SIG-M5 (cell line): ENCODE measurements at places on chromosomes 6 and 20.

- DNase-seq, result no peak
Measured at GRCh38 chr6:106486236-106486635, 125.7 kb downstream of the CRYBG1 start.

- DNase-seq, result no peak
Measured at GRCh38 chr6:74409447-74409846, 713.4 kb downstream of the CD109 start.

DNA sequence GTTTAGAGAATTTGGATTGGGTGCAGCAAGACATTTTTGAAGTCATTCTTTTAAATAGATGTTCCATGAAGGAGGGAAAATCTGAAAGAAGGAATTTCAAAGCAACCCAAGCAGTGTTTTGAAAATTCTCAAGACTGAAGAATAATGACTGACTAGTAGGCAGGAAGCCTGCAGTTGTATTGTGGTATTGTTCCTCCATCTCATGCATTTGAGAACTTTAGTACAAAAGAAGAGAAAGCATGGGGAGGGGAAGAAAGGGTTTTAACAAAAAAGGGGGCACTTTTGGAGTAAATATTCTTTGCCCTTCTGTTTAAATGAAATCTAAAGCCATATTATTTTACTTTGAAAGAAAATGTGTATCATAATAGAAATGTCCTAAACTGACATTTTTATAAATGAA, 6.6 kb downstream of the NCOA3 start:
- no peak for DNase-seq

- DNase-seq, result no peak
Measured at GRCh38 chr6:142530566-142530965, 228.8 kb downstream of the ADGRG6 start.

DNA sequence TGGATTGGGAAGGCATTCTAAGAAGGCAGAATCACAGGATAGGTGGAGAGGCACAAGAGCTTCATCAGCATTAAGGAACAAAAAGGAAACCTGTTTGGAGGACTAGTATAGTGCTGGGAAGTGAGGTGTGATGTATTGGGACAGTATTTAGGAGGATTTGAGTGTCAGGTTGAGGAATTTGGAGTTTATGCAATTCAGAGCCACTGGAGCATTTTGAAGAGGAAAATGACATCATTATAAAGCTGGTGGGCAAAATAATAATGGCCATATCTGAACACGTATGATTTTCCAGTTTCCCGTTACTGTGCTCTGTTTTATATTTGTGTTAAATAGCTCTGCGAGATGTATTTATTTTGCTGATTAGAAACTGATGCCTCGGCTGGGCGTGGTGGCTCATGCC, 14.2 kb downstream of the NDUFAF5 start:
- DNase-seq, result no peak

- no peak for DNase-seq
Measured at GRCh38 chr20:40868551-40869217, 159.9 kb upstream of the TOP1 start.

DNA sequence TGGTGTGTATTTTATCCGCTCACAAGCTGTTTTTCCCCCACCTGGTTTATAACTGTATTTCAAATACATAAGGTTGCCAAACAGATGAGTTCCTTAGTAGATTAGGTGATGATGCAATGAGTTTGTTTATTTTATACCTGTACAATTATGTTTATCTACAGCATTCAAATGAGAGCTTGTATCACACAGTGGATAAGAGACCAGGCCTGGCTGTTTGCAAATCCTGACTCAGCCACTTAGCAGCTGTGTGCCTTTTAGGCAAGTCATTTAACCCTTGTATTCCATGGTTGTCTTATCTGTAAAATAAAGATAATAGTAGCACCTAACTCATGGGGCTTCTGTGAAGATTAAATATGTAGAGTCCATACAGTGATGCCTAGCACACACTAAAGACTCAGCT, 143.7 kb downstream of the MOXD1 start:
- DNase-seq, result no peak

- DNase-seq, result no peak
Measured at GRCh38 chr6:537114-537513, 119.8 kb downstream of the HUS1B start.

GRCh38 chr20:1965520-1966351, 28.1 kb downstream of the PDYN start:
- no peak for DNase-seq

- DNase-seq, result no peak
Measured at GRCh38 chr20:50070361-50070760, 42.6 kb downstream of the UBE2V1 start.

GRCh38 chr20:46419882-46420281, 13.5 kb upstream of the ELMO2 start:
- DNase-seq, result no peak

GRCh38 chr6:14381829-14382677, 264.5 kb downstream of the CD83 start:
- no peak for DNase-seq

GRCh38 chr6:24226541-24226940, 100.5 kb downstream of the NRSN1 start:
- no peak for DNase-seq

DNA sequence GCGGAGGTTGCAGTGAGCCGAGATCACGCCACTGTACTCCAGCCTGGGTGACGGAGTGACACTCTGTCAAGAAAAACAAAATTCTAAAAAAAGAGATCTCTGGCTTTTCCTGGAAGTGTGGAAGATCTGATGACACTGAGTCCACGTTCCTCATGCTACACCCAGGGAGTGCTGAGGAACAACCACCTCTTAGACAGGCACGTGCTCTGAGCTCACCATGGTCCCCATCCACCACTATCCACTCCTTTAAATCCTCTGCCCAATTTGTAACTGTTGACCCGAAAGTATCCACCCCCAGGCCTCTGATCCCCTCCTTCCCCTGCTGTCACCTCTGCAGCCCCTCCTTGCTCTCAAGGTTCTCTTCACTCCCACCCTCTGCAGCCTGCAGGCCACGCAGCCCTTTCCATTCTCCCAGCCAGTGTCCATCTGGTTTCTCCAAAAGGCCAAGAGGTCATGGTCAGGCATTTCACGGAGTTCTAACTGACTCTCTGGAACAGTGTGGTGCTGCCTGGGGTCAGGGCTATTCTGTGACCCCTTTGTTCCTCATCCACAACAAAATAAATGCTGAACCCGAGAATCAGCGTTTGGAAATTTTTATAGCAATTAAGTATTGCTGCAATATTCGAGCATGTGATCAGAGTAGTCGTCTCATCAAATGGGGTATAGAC, 88.8 kb downstream of the ATP9A start:
- DNase-seq, result no peak

DNA sequence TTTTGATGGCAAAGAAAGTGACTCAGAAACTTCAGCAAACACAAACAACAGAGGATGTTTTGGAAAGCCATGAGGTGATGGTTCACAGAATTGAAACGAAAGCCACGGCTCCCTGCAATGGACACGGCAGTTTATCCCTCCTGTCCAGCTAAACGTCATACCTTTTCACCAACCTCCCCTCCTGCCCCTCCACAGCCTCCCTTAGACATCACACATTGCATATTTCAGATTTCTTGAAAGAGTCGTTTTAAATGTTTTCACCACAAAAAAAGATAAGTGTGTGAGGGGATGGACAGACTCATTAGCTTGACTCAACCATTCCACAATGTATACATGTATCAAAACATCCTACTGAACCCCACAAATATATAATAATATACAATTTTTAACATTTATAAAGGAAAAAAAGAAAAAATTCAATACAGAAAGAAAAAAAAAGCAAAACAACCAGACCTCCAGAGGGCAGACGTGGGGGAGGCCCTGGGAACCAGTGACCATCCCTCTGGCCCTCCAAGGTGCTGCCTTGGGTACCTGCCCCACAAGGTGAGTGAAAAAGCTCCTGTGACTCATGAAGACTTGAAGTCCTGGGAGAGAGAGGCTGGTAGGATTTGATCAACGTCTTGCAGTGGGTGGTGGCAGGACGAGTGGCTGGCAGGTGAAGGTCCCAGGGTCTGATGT, 117.2 kb upstream of the THBS2 start:
- no peak for DNase-seq

DNA sequence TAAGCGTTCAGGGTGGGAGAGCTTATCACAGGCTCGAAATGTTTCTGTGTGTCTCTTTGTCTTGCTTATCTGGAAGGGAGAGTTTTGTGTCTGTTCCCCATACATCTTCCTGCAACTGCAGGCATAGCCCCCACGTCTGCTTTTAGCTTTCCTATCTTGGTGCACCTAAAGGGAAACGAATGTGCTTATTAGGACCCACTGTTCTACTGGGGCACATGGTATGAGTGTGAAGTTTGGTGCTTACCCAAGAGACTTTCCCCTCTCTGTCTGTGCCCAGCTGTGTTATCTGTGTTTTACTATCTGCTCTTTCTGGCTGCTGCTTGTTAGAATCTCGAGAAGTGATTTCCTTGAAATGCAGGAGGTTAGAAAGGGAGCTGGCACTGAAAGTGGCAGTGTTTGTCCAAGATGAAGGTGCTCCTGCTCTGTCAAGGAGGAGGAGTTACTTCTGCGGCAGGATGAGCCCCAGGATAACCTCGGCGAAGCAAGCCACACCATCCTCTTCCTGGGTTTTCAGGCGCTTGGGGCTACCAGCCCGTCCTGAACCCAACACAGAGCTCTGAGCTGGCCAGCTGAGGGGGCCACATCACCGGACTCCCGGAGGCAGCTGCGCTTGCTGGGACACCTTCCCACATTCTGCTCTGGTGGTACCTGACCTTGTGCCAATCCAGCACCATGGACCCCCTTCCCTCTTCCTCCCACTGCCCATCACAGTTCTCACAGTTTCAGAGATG, 23.4 kb downstream of the DYNLT1 start:
- no peak for DNase-seq

GRCh38 chr6:20302702-20303251, 90.5 kb upstream of the MBOAT1 start:
- DNase-seq, result no peak

- DNase-seq, result no peak
Measured at GRCh38 chr6:144197919-144198318, 47.6 kb downstream of the STX11 start.

DNA sequence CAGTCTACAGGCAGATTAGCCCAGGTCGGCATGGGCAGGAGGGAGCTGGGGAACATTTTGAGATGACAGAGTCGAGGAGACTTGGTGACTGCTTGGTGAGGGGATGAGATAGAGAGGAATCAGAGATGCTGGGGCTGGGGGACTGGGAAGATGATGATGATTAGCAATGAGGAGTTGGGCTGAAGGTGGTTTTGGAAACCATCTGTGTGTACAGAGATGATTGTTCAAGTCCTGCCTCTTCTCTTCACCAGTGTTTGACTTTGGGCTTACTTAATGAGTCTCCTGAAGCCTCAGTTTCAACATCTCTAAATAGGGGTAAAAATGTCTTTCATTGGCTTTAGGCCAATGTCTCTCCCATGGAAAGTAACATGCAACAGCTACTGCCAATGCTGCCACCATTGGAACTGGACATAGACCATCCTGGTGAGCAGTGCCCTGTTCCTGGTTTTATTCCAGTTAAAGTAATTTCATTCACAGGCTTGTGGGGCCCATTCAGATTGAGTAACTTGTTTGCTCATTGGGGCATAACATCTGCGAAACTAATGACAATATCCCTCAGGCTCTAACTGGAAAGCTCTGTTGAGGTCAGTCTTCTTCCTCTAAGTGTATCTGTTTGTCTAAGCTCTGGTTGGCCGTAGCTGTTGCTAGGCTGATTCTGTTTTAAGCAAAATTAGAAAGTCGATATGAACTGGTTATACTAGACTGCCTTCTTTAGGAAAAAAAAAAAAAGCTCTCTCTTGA, 99.1 kb downstream of the ARMC2 start:
- no peak for DNase-seq

GRCh38 chr6:111088668-111089003, 1.3 kb downstream of the SLC16A10 start:
- no peak for DNase-seq

DNA sequence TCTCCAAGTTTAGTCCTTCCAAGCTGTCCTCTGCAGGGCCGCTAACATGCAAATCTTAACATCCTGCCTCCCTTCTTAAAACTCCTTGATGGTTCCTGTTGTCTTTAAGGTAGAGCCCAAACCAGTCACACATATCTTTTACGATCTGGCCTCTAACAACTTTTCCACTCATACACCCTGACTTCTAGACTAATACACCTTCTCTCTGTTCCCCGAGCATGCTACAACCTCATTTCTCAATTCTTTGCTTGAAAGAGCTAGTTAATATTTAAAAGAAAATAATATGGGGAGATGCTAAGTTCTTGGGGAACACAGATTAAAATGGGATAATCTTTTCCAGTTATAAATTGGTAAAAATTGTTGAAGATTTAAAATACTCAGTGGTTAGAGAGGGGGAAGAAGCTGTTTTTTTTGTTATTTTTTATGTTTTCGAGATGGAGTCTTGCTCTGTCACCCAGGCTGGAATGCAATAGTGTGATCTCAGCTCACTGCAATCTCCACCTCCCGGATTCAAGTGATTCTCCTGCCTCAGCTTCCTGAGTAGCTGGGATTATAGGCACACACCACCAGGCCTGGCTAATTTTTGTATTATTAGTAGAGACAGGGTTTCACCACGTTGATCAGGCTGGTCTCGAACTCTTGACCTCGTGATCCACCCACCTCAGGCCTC, 250.7 kb downstream of the MAFB start:
- no peak for DNase-seq

- no peak for DNase-seq
Measured at GRCh38 chr6:28897369-28897745, 26.4 kb downstream of the TRIM27 start.
